Occipital lobe (tissue), 3 donors: ENCODE measurements at places on chromosomes 2 and 18.

- DNase-seq, result no peak
Measured at GRCh38 chr2:65025453-65026123, 30.6 kb upstream of the CEP68 start.

DNA sequence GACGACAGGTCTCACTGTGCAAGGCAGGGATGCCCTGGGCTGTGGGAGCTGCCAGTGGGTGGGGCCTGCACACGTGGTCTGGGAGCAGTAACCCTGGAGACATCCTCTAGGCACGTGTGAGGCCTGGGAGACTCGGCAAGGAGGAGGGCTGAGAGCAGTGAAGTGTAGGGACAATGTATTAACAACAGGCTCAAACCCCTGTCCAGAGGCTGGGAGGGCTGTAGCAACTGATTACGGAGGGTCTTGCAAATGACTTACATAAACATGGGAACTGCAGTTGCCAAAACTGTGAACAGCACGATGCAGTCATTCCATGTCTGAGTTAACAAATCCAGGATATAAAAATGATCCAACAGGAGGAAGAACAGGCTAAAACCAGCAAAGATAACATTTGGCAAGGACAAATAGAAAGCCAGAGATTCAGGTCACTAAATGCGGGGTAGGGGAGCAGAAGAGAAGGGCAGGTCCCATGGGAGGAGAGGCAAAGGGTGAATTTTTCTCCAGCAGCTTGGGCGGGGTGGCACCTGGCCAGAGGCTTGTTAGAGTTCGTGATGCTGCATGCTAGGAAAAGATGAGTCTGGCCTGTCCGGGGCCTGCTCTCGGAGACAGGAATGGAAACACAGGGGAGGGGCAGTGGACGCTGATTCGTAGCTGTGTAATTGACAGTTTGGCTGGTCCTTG, 44.9 kb downstream of the CYP27C1 start:
- no peak for DNase-seq

GRCh38 chr2:55224761-55225261, 7.3 kb downstream of the CLHC1 start:
- DNase-seq, result no peak

DNA sequence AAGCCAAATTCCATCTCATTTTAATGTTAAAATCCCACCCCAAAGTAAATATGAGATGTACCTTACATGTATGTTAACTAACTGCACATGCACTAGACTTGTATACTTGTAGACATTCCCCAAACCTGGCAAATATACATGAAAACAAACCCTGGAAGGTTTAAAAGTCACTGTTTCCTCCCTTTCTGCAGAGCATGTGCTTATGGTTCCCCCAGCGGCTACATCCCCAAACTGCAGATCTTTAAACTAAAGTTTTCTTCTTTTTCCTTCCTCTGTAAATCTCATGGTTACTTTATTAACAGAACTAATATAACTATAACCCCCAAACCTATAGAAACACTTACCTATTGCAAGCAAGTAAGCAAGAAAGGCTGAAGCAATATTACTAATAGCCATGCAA, 731.5 kb downstream of the LRP1B start:
- no peak for DNase-seq

- DNase-seq, result no peak
Measured at GRCh38 chr2:104860451-104860790, 6.5 kb downstream of the POU3F3 start.

- DNase-seq, result no peak
Measured at GRCh38 chr2:170322140-170322766, 144.3 kb downstream of the MYO3B start.

DNA sequence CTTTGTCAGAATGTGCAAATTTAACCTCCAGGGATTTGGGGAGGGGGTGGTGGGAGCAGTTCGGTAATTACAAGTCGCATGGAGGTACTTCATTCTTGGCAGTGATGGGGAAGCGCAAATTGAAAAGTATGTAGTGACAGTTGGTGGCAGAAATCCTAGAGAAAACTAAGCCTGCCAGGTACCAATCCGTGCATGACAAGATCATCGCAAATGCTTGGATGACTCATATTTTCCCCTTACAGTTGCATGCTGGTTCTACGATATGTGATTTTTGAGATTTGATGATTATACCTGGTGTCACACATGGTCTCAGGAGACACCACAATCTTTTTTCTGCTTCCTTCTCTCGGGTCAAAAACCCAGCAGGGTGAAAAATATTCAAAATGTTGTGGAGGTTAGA, 479.7 kb upstream of the ID2 start:
- DNase-seq, result no peak

DNA sequence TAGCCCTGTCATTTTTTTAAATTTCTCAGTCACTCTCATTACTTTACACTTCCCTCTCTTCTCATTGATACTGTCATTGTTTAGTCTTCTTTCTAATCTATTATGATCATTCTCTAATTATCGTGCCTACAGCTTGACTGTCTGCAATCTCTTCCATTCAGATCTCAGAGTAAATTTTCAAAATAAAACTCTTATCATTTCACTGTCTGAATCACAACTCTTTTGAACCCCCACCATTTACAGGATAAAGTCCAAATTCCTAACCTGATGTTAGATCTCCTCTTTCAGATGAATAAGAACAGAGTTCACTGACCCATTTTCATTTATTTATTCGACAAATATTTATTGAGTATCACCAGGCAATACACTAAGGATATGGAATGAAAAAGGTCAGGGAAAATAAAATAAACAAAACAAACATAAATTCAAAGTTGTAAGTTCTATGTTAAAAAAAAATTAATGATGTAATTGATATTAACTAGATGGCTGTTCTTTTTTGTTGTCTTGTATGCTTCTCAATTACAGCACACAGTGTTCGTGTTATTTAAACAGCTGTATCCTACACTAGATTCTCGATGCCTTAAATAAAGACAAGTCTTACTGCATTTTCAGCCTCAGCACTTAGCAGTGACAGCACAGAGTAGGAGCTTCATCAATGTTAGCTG, 631.0 kb downstream of the IRS1 start:
- no peak for DNase-seq

GRCh38 chr2:61554604-61555003, 16.4 kb upstream of the XPO1 start:
- no peak for DNase-seq

- DNase-seq, result no peak
Measured at GRCh38 chr2:82964341-82964740, 1494.7 kb downstream of the SUCLG1 start.

DNA sequence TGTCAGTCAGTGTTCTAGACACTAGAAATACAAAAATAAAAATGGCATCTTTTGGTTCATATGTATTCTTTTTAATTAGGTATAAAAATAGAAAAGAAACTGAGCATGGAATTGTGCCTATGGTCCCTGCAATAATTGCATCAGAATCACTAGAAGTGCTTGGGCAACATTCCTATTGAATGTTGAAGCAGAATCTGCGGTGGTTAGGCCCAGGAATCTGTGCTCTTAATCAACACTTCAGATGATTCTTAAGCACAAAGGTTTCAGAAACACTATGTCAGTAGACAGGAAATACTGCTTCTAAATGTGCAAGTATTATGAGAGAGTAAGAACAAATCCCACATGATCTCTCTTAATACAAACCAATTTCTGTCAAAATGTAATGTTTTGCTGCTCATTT, 20.3 kb upstream of the RBBP8 start:
- no peak for DNase-seq

GRCh38 chr18:36630917-36631316, 197.9 kb downstream of the TPGS2 start:
- no peak for DNase-seq

DNA sequence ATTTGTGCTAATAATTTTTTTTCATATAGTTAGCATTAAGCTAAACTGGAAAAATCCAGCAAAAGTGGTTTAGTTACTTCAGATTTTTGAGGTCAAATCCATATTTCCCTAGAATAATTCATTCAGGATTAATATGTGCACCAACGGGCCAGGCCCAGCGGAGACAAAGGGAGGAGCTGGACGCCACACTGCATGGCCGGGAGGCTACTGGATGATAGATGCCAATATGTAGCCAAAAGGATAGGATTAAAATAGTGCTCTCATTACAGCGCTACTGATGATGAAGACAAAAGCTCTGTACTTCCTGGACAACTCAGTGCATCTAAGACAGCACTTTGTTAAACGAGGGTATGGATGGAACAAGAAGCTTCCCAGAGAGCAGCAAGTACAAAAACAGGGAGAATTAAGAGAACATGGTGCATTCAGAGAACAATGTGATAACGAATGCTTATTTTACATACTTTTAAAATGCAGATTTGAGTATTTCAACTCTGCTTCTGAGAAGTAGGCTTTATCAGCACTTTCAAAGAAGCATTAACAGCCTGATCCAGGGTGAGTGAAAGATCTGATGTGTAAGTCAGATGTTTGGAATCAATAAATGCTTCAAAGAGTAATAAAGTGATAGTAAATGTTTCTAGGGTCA, 39.8 kb downstream of the PPP4R1 start:
- no peak for DNase-seq

- DNase-seq, result no peak
Measured at GRCh38 chr2:102294802-102295489, 16.4 kb upstream of the IL1RL1 start.

DNA sequence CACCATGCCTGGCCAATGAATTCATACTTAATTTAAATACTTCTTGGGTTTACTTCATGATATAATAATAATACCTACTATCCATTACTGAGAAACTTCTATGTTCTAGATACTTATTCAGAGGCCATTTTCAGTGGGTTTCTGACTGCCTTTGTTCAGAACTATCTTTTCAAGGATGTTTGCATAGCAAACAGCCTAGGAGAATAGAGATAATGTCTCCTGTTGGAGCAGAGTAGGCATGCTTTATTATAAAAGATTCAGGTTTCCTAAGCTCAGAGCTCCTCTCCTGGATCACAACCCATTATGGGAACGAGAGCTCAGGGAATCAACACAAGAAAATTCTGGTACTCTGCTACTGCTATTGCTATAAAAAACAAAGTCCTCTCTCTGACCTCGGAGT, 11.1 kb downstream of the FASTKD1 start:
- DNase-seq, result no peak

- DNase-seq, result no peak
Measured at GRCh38 chr2:44689516-44689915, 252.0 kb upstream of the SIX3 start.

DNA sequence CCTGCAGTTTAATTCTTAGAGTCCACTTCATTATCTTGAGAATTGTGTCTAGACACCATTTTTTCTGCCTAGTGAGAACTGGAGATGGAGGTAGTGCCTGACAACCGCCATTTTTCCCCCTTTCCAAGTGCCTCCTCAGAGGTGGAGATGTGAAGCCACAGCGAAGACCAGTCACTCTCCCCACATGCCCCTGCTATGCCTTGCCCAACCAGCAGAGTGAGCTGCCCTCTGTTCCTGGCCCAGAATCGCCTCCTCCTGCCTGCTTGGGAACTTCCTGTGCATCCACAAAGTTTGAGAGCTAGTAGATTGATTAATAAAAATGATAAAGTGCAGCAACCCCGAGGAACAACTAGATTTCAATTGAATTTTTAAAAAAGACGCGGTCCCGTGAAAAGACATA, 123.3 kb downstream of the CLIP4 start:
- no peak for DNase-seq

GRCh38 chr2:183011743-183012142, 26.5 kb downstream of the NCKAP1 start:
- DNase-seq, result no peak

DNA sequence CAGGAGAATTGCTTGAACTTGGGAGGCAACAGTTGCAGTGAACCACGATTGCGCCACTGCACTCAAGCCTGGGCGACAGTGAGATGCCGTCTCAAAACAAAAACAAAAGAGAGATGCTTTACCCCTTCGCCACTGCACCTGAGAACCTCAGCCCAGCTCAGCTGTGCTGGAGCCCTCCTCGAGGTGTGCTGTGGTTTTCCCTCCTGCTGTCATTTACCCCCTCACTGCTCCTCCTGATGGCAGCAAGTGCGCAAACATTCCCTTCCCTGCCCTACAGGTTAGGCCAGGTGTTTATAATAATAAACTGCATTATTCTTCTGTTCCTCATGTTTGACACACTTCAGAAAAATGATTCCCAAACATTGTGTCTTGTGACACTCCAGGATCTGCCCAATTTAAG, 8.4 kb downstream of the FBXO36 start:
- DNase-seq, result no peak

GRCh38 chr18:61414086-61414485, 80.9 kb downstream of the CDH20 start:
- no peak for DNase-seq

- DNase-seq, result no peak
Measured at GRCh38 chr2:31297751-31298150, 63.8 kb downstream of the EHD3 start.

DNA sequence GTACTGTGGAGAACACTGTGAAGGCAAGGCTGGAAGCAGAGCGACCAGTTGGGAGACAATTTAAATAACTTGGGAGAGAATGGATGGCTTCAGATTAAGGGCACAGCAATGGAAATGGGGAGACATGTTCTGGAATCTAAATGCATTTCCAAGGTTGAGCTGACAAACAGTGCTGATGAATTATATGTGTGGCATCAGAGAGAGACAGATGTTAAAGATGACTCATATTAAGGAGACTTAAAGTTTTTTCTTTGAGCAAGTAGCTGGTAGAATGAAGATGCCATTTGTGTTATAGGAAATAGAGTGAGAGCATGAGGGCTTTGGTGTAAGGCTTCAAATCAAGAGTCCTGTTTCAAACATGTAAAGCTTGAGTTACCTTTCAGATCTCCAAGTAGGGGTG, 441.8 kb downstream of the SETBP1 start:
- DNase-seq, result no peak

- DNase-seq, result no peak
Measured at GRCh38 chr2:240559286-240559685, 871 bp upstream of the DUSP28 start.

GRCh38 chr18:9898792-9899549, 13.2 kb downstream of the TXNDC2 start:
- DNase-seq, result no peak

GRCh38 chr18:11586896-11587295, 22.5 kb upstream of the SLC35G4 start:
- no peak for DNase-seq

GRCh38 chr2:191029280-191029950, 15.4 kb upstream of the STAT1 start:
- DNase-seq, result no peak

DNA sequence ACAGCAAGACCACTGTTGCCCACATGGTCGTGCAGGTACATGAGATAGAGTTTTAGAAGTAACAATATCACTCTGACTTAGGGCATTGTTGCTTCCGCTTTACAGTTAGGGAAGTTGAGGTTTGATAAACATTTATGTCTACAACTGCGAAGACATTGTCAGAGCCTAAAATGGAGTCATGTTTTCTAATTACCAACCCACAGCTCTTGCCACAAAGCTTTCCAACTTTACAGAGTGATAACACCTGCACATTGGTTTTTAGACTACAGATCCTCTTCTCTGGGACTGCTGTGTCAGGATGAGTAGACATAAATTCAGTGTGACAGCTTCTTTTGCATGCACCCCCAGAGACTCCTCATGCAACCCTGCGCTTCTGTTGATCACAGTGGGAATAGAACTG, 119.0 kb downstream of the FEZ2 start:
- no peak for DNase-seq

- no peak for DNase-seq
Measured at GRCh38 chr2:197708331-197708730, 3.2 kb downstream of the MARS2 start.

- no peak for DNase-seq
Measured at GRCh38 chr2:96117701-96118588, 1.6 kb upstream of the ADRA2B start.
